Ureter (tissue), 1 donor: ENCODE measurements at places on chromosomes 3 and 15.
A peak's percentile ranks its signal among the peaks of the same experiment; 100 is the strongest.

DNA sequence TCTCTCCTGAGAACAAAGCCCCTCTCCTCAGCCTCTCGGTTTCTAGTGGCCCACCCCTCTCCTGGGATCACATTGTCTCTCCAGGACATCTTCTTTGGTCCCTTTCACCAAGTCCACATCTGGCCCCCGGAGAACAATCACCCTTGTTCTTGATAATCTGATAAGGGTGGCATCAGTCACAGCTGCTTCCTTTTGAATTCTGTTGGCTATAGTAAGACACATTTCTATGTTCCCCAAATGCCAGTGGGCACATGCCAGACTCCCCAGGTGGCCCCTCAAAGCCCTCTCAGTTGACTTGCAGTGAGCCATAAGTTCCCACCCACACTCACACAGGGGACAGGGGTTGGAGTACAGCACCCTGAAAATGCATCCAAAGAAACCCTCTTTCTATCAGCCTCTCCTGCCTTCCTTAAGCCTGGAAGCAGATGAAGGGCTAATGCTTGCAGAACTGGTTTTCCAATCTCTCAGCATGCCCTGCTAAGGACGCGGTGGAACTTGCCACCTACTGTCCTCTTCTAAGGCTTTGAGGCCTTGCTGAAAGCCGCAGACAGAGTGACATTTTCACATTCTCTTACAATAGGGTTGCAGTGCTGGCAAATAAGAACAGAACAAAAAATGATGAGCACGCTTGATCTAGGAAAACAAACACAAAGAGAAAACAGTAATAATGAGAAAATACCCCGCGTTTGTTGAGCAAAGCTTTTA is 101.3 kb upstream of the SLCO3A1 start:
- DNase-seq: no peak

DNA sequence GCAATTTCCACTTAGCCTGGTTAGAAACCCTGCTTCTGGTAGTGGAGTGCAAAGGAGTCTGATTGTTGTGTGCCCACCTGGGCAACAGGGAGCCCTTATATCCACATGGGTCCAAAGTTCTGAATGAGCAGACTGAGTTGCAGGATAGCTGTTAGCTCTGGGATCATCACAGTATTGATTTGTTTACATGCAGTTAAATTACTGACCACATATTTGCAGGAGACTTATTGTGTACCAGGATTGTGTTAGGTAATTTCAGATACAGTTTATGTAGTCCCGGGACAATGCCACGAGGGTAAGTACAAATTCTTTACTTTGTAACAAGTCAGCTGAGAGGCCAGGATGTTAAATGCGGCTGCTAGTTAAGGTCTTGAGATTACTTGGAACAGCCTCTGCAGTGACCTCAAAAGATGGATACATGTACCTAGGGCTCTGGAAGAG is 18.8 kb downstream of the ARHGEF26 start:
- DNase-seq: no peak

DNA sequence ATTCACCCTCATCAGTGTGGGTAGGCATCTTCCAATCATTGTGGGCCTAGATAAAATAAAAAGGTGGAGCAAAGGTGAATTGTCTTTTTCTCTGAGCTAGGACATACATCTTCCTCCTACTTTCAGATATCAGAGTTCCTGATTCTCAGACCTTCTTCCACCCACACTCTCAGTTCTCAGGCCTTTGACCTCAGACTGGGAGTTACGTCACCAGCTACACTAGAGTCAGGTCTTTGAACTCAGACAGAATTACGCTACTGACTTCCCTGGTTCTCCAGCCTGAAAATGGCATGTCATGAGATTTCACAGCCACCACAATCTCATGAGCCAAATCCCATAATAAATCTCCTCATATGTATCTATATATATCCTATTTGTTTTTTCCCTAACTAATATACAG is 39.0 kb downstream of the STRIT1 start:
- no peak for DNase-seq

DNA sequence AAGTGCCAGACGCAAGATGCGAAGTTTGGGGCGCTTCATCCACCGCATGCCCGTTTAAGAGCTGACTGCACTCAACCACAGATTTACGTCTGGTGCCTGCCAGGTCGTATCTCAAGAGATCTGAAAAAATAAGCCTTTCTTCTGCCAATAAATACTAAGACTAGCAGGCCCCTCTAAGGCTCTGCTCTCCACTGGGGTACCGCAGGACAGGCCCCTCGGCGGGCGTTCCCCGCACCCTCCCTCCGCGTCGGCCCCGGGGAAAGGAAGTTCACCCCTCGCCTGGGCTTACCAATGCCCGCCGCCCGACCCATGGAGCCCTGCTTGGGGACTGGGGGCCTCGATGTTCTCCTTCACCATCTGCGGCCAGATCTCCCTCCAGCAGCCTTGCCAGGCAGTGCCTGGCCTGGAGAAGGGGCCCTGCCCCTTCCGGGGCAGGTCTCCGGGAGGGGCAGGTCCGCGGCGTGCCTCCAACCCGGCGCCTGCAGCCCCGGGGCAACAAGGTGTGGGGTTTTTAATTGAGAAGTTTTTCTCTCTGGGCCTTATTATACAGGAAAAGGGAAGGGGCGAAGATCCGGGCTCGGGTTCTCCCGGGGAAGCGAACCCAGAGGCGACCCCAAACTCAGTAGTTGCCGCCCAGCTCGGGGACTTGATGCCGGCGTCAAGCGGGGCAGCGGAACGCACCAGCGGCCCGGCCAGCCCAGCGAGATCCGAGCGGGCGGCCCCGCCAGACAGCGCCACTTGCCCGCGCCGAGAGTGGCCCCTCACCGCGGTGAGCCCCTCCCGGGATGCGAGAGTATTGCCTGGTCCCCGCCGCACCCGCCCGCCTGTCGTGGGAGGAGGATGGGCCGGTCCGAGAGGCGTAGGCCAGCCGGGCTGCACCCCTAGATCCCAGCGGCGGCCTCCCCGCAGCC is 735 bp downstream of the GOLGA8B start:
- no peak for DNase-seq

GRCh38 chr3:181358060-181358459 is 353.7 kb upstream of the SOX2 start:
- DNase-seq: no peak

DNA sequence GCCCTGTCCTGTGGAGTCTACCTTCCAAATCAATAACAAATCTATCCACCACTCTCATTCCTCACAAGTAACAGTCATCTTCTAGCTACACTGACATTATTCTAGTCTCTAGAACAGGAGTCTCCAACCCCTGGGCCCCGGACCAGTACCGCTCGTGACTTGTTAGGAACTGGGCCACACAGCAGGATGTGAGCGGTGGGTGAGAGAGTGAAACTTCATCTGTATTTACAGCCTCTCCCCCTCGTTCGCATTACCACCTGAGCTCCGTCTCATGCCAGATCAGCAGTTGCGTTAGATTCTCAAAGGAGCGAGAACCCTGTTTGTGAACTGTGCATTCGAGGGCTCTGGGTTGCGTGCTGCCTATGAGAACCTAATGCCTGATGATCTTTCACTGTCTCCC is 31.9 kb downstream of the ROBO2 start:
- DNase-seq: no peak

GRCh38 chr3:177830411-177830849 is 633.1 kb upstream of the TBL1XR1 start:
- no peak for DNase-seq

DNA sequence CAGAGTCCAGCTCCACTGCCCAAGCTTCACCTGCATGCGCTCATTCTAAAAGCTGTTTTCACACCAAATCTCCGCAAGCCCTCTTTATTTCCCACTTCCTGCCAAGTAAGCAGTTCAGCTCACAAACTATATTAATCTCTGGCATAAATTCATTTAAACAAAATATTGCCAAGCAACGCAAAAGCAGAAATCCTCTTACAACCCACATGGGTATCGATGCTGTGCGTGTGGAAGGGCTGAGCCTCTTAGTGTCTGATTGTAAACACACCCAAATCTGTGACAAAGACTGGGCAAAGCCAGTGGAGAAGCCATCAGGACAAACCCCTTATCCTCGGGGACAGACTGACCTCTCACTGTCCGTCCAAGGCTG is 124.3 kb upstream of the ATP2B2 start:
- DNase-seq: no peak

- no peak for DNase-seq
Measured at GRCh38 chr15:26098801-26099200, 235.7 kb upstream of the ATP10A start.

DNA sequence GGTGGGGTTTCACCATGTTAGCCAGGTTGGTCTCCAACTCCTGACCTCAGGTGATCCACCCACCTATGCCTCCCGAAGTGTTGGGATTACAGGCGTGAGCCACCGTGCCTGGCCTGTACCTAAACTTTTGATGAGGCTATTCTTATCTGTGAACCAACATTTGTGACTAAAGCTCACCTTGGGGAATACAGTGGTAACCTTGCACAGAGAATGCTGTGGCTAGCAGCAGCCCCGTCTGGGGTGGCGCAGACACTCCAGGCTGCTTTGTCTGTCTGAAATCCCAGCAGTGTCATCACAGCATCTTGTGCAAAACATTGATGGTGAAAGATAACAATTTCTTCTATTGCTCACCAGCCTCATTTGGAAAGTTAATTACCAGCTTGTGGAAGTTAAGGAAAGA is 58.9 kb downstream of the CMTM8 start:
- no peak for DNase-seq

DNA sequence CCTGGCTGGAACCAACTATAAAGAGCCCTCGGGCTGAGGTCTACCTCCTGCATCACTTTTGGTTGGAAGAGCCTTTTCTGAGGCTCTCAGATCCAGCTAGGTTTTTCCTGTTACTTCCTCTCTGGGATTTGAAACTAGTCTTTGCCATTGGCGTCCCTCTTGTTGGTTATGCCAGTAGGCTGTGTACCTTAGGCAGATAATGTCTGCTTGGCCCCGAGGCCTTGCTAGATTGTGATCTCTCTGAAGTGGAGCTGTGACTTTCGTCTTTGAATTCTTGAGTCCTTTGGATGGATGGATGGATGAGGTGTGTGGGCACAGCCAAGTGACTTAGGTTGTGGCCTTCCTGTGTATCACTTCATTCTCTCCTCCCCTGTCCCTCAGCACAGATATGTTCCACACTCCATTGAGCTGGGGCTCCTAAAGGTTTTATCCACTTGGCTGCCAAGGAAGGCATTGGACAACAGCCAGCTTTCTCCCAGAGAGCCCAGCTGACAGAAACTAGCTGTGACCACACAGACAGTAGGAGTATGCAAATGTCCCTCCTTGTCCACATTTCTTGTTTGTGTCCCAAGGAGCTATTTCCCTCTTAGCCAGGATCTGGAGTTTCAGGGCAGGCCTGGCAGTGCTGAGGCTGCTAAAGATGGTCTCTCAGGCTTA is 7.9 kb upstream of the DNAJC17 start:
- no peak for DNase-seq

GRCh38 chr15:60391722-60392315 is 6.0 kb downstream of the ANXA2 start:
- DNase-seq: no peak

DNA sequence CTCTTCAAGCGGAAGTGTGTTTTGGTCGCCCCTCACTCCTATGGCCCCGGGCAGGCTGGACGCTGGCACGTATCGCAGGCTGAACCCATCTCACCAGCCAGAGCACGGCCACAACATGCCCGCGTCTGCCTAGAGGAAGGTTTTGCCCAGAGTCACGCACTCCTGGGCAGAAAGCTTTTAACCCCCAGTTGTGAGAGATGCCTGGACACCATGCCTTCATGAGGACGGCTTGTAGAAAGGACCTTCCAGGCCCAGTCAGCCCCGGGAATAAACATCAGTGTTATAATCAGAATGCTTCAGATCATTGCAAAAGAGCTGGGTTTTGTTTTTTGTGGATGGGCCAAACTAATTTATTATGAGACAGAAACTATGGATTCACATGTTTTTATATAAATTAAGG is 16.5 kb downstream of the CYFIP1 start:
- no peak for DNase-seq

GRCh38 chr15:62719316-62719715 is 323.2 kb upstream of the TPM1 start:
- DNase-seq: no peak

DNA sequence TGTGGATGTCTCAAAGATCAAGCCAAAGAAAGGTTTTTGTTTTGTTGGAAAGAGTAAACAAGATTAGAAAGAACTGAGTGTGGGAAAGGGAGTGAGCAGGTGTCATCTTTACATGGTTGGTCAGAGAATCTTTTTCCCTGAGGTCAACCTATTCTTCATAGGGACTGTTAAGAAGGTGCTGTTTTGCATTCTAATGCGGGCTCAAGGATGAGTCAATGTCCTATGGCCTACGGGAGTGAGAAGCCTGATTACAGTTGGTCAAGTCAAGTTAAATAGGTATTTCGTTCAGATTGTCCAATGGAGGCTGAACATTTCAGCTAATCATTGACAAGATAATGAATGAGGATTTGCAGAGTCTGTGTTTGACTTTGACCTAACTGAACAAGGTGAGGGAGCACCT is 491.2 kb upstream of the PDZRN3 start:
- DNase-seq: no peak

- DNase-seq: peak; percentile 27
Measured at GRCh38 chr15:41941644-41942415, 30.5 kb downstream of the EHD4 start.

DNA sequence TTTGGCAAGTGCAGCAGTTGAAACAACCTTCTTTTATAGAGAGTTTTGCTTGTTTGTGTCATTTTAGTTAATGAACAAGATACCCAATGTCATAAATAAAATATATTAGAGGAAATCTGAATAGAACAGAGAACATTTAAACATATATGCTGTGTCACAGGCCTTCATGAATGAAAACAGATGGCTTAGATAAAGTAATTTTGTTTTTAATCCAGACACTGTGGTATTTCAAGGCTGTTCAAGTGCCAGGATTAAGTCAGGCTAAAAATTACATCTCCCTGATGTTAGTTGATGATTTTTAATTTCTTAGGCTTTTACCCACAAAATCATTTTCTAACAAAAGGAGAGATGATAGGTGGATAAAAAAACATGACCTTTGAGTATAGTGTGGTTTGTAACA is 4.9 kb upstream of the ACKR4 start:
- DNase-seq: no peak

- DNase-seq: no peak
Measured at GRCh38 chr15:29424118-29424517, 154.5 kb upstream of the NSMCE3 start.

- DNase-seq: no peak
Measured at GRCh38 chr3:126252373-126252772, 72.0 kb upstream of the ALDH1L1 start.

GRCh38 chr3:156300371-156300770 is 180.0 kb downstream of the KCNAB1 start:
- no peak for DNase-seq

- DNase-seq: no peak
Measured at GRCh38 chr3:37530047-37530697, 331.5 kb upstream of the CTDSPL start.

- no peak for DNase-seq
Measured at GRCh38 chr15:79211481-79211880, 71.0 kb upstream of the ANKRD34C start.

GRCh38 chr3:56899851-56900250 is 98.1 kb upstream of the ARHGEF3 start:
- DNase-seq: no peak

- peak; percentile 78 for DNase-seq
Measured at GRCh38 chr15:83446904-83447709, at the start of gene SH3GL3. Gene SH3GL3, plus strand, starts transcription at chr15:83447341. Its CDS starts 193 bp downstream, at chr15:83447534.

DNA sequence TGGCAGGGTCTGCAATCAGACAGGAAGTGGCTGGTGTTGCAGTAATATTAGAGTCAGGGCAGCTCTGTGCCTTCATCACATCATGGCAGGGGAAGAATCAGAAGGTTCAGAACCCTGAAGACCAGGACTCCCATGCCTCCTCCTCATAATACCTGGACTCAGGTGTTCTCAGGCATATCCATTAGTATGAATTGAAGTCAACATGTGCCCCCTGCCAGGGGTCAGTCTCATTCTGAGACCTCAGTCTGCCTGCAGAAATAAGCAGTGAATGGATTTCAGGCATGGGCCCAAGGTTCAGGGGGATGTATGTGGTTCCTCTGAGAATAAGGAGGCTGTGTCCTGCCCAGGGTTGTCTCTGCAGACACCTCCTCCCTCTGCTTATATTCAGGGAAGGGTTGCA is 74.2 kb downstream of the SPSB4 start:
- DNase-seq: no peak
